ENCODE measurements at places on chromosomes 16 and 17.

GRCh38 chr17:30170415-30170987 is 53.9 kb downstream of the NSRP1 start:
- no peak for DNase-seq

- DNase-seq: no peak
Observed at GRCh38 chr16:79982361-79982760, 381.8 kb upstream of the MAF start.

- DNase-seq: no peak
Observed at GRCh38 chr17:51244041-51244440, 15.8 kb downstream of the MBTD1 start.

GRCh38 chr17:44956998-44957981 is 9.7 kb upstream of the KIF18B start:
- DNase-seq: no peak

GRCh38 chr17:31692027-31692426 is 167.0 kb downstream of the COPRS start:
- no peak for DNase-seq

DNA sequence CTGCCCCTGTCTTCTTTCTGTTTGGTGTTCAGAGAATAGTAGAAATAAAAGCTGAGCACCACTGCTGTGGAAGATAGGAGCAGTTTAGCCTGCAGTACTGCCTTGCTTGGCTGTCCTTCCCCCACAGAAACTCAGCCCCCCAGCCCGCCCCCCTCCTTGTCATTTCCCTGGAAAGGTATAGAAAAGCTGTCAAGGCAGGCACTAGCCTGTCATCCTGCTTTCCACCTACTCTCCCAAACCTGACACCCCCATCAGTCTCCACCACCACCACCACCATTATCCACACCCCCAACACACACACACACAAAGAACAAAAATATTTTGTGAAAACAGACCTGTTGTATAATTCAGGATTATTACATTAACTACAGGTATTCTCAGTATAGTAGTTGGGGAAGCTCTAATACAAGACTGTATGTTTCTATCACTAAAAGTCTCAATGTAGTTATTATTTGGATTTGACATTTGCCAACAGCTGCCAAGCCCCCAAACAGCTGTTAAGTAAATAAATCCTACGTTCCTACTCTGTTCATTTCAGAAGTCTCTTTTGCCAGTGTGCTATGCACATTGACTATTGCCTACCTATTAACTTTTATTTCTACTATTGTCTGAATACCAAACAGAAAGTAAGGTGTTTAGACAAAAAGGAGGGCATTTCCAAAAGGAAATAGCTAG is 128.8 kb downstream of the CYB561 start:
- no peak for DNase-seq

GRCh38 chr17:61253937-61254574 is 145.6 kb upstream of the TBX2 start:
- DNase-seq: no peak

GRCh38 chr16:51382211-51382610 is 231.1 kb upstream of the SALL1 start:
- DNase-seq: no peak

GRCh38 chr17:14738652-14738988 is 437.7 kb downstream of the HS3ST3B1 start:
- DNase-seq: no peak

GRCh38 chr16:66127459-66128370 is 238.8 kb upstream of the CDH5 start:
- no peak for DNase-seq

DNA sequence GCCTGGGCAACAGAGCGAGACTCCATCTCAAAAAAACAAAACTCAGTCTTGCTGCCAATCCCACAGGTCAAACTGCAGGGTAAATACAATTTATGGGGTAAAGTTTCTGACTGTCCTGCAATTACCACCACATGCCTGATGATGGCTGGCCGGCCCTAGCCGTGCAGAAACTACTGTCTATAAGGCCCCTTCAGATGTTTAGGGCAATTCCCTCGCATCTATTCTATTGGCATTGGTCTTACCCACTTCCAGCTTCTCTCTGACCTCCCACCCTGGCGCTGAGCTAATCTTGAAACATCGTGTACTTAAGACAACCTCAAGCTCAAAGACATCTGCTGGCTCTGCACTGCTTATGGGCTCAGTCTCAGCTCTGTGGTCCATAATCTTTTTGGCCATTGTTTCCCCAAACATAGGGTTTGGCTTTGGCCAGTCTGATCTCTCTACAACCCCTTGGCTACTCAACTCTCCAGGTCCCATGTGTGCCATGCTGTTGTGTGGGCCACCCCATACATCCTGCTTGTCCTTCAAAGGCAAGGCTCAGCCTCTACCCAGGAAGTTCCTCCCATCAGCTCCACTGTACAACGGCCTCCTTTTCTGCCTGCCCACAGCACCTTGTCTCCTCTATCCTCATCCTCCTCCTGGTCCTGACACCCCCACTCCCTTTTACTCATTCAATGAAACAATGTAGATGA is 16.6 kb downstream of the MAP3K14 start:
- no peak for DNase-seq

DNA sequence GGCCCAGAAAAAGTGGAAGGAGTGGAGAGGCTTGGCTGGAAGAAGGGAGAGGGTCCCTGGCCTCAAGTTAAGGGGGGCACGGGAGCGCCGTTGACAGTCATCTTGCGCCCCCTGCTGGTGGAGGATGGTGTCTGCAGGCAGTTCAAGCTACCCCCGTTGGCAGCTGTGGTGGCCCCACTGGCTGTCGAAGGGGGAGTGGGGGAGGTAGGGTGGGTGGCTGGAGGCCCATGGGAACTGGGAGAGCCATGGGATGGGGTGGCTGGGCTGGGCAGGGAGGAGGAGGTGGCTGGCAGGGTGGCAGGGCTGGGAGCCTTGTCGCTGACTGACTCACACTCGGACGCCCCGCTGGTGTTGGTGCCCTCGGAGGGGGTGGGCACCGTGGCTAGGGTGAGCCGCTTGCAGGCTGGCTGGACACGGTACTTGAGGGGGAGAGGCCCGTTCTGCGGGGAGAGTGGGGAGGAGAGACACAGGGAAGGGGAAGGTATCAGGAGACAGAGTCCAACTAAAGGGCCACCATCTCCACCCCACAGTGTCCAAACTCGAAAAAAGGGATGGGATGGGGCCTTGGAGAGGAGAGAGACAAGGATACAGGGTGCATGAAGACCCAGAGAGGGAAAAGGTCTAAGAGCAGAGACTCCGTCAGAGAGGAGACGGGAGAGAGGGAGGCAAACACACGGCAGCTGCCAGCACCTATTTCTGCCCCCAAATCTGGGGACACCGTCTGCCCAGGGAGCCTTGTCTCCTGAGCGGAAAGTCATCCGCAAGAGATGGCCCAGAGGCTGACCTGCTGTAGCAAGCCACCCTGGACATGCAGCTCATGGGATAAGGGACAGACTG is 5.2 kb downstream of the CISD3 start:
- no peak for DNase-seq

- DNase-seq: no peak
Observed at GRCh38 chr17:82266142-82266541, 7.4 kb downstream of the CSNK1D start.

- DNase-seq: no peak
Observed at GRCh38 chr17:8420041-8420934, 15.4 kb upstream of the NDEL1 start.

DNA sequence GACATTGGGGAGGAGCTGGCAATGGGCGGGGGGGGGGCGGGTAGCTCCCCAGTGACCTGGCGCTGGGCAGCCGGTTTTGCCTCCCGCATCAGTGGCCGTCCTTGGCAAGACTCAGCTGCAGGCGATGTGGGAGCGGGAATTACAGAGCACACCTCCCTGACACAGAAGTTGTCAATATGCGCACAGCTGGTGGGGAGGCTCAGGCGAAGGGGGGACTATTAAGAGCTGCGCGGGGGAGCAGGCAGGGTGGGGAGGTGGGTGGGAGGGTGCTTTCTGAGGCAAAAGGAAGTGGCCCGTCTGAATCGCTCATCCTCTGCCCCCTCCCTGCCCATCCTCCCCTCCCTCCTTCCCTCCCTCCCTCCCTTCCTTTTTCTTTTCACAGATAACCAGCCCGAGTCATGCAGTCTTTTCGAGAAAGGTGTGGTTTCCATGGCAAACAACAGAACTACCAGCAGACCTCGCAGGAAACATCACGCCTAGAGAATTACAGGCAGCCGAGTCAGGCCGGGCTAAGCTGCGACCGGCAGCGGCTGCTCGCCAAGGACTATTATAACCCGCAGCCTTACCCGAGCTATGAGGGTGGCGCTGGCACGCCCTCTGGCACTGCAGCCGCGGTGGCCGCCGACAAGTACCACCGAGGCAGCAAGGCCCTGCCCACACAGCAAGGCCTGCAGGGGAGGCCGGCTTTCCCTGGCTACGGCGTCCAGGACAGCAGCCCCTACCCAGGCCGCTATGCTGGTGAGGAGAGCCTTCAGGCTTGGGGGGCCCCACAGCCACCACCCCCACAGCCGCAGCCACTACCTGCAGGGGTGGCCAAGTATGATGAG is 44.0 kb downstream of the SREBF1 start:
- no peak for DNase-seq

DNA sequence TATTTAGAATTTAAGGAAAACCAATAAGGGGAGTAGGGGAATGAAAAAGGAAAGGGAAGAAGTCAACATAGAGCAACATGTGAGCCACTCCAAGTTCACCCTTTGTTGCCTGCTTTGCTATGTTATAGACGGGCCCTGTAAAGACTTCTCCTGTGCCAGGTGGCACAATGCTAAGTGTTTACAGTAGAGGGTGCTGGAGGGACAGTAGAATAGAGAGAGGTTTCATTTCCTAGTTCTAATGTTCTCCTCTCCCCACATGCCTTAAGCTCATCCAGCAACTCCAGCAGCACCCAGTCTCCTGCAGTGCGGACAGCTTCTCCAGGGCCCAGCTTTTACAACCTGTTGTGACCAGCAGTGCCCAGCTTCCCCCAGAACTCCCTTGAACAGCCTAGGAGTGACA is 468.0 kb downstream of the HS3ST3B1 start:
- no peak for DNase-seq

DNA sequence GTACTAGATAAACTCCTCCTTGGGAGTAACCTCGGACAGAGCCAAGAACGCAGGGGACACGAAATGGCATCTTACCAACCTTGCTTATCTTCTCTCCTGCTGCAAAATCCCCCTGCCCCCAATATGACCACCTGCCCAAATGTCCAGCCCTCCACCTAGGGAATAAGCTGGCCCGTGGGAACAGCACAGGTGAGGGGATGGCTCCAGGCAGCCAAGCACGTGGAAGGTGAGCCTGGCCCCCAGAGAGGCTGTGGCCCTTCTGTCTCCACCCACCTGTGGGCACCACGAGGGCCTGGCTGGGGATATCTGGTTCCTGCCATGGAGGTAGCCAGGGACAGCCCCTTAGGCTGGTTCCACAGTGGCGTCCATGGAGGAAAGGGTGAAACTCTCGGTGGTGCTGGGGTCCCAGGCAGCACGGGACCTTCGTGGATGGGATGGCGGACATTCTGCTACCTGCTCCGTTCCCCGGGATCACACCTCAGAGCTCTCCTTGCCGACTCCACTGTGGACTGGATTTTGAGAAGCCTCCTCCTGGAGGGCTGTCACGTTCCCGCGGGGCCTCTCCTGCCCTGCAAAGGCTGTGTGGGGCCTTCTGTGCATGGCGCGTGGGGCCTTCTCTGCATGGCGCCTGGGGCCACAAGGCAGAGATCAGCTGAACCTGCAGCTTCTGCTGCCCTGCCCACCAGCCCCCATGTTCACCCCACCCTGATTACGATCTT is 388.5 kb upstream of the TNRC6C start:
- DNase-seq: no peak

DNA sequence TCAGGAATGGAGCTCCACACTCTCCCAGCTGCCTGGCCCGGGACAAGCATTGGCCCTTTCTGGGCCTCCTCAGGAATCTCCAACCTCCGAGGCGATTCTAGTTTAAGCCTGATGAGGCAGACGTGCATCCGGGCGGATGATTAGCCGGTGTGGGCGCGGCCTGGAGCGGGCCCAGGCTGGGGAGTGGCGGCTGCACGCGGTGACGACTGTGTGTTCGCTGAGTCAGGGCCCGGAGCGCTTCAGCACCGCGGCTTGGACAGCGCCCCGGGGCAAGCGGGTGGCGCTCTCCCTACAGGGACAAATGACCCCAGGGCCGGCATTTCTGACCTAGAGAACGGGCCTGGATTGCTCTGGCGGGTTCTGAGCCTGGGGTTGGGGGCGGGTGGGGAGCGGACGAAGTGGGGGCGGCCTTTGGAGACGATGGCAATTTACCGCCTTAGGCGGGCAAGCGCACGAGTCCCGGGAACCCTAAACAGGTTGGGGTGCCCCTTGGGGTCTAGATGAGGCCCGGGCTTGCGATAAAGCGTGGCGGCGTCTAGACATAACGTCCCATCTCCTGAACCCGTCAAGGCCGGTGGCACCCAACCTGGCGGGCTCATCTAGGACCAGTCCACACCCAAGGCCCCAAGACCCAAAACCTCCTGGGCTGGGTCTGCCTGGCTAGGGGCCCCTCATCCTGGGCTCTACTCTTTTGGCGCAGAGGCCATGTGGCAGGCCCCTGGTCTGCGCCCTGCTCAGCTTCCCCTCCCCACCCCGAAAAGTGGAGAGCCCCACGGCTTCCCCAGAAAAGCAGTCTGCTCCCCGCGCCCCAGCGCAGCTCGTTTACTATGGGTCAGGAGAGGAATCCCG is 22.3 kb upstream of the ZNHIT3 start:
- no peak for DNase-seq

GRCh38 chr17:40419559-40420331 is 2.0 kb upstream of the TOP2A start:
- no peak for DNase-seq

- no peak for DNase-seq
Observed at GRCh38 chr17:18986541-18987229, 17.9 kb downstream of the FAM83G start.

GRCh38 chr16:56988948-56989945 is at the start of gene NLRC5:
TSS of gene NLRC5 (plus strand) at chr16:56989557. CDS start at chr16:57020713, 31,156 bp downstream.
- peak; percentile 63 for DNase-seq

- no peak for DNase-seq
Observed at GRCh38 chr16:48197294-48197693, 41.5 kb upstream of the ABCC12 start.

DNA sequence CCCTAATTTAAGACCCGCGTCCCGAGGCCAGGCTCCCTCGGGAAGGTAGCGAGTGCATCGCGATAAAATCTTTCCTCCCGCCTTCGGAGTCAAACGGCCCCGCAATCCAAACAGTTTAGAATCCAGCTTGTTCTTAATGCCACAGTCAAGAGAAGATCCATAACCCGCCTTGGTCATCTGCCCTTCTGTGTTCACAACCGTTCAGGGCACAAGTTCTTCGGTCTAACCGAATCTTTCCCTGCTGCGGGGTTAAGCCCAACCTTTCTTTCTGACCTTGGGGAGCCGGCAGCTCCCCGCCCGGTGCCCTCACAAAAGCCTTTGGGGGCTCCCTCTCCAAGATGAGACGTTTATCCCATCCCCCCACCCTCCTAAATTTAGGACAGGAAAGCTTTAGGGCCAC is 30.3 kb downstream of the CPSF4L start:
- DNase-seq: no peak

GRCh38 chr17:78944956-78945355 is 19.8 kb upstream of the TIMP2 start:
- no peak for DNase-seq

DNA sequence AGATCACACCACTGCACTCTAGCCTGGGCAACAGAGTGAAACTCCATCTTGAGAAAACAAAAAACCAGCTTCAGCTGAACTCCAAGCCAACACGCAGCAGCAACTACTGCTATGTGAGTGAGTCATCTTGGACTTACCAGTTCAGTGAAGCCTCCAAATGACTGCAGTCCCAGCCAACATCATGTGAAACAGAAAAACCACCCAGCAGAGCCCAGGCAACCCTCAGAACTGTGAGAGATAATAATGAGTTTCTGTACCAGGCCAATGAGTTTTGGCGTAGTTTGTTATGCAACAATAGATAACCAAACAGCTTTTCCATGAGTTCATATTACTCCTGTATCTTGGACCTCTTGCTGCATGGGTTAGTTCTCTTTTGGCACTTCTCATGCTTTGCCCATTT is 23.3 kb downstream of the PHF12 start:
- DNase-seq: no peak

- no peak for DNase-seq
Observed at GRCh38 chr16:57606147-57606846, 22.1 kb upstream of the ADGRG1 start.

Measured in C1 segment of cervical spinal cord (tissue), 14 donors.